ENCODE measurements at places on chromosomes 11 and 22. TPM values are rescaled to one million over a fixed set of nuclear protein-coding genes. Genes with fewer than 3 reads are reported as not detected.

- DNase-seq, result no peak
Measured at GRCh38 chr11:8180469-8180868, 11.6 kb upstream of the RIC3 start.

MS4A7 gene
- total RNA-seq, result not detected

DNA sequence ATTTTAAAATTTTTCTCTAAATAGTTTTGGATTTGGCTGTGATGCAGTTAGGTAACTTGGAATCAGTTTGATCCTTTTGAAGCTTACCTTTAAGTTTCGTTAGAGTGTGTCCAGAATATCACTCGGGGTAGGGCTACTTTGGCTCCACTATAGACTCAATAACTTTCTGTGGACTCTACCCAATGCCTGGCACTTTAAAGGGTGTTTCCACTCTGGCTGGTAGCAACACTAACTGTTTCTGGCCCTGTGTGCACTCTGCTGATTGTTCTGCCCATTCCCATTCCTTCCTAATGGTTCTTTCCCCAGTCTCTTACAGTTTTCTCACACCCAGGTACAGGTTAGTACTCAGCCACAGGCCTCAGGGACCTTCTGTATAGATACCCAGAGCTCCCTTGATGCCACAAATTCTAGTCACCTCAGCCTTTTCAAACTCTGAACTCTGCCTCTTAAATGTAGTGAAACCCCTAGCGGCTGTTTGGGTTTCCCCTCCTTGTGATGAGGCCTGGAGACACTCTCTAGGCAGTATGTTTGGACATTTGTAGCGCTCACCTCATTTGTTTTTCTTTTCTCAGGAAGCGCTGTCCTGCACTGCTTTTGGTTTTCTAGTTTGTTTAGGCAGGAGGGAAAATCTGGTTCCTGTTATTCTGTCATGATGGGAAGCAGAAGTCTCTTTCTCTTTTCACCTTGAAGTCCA is 16.8 kb downstream of the CUL5 start:
- DNase-seq, result no peak

PARVG gene
- not detected for total RNA-seq

- DNase-seq, result no peak
Measured at GRCh38 chr11:110160437-110160836, 67.2 kb downstream of the ZC3H12C start.

KCNJ4 gene
- total RNA-seq, result 38.6 TPM

DNA sequence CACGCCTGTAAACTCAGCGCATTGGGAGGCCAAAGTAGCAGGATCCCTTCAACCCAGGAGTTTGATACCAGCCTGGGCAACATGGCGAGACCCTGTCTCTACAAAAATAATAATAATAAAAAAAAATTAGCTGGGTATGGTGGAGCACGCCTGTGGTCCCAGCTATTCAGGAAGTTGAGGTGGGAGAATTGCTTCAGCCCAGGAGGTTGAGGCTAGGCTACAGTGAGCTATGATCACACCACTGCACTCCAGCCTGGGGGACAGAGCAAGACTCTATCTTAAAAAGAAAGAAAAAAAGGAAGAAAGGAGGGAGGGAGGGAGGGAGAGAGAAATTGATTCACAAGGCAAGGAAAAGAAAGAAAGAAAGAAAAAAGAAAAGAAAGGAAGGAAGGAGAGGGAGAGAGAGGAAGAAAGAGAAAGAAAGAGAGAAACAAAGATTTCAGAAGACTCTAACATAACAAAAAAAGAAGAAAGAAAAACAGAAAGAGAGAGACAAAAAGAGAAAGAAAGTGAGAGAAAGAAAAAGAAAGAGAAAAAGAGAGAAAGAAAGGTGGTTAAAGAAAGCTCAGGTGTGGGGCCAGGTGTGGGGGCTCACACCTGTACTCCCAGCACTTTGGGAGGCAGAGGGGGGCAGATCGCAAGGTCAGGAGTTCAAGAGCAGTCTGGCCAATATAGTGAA is 37.3 kb upstream of the MYH9 start:
- DNase-seq, result no peak

- peak; percentile 39 for DNase-seq
Measured at GRCh38 chr11:46560300-46560991, 33.4 kb downstream of the AMBRA1 start.

- DNase-seq, result no peak
Measured at GRCh38 chr11:134613646-134614045, 201.6 kb upstream of the B3GAT1 start.
